Retinal pigment epithelial cell (primary cell): ENCODE measurements at places on chromosomes 3 and 15.
A peak's percentile ranks its signal among the peaks of the same experiment; 100 is the strongest.

GRCh38 chr3:185402561-185402960, 39.6 kb downstream of the MAP3K13 start:
- DNase-seq: peak; percentile 81

DNA sequence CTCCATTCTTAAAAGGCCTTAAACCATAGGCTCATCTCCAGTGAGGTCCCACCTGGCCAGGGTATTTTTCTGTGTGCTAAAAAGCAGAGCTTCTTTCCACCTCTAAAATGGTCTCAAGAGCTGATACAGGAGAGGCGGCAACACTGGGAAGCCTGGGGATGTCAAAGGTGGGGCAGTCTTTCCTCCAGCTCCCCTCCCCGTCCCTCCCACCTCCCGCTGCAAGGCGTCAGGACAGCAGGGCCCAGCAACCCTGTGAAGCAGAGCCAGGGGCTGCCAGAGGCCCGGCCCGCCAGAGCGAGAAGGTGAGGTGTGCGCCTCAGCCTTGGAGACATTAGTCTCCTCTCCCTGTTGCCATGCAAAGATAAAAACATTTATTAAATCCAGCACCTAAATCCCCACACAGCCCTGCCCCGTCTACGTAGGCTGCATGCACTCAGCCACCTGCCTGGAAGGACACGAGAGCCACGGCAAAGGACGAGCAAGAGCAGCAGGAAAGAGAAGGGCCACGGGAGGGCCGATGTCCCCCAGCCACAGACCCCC, 75.6 kb downstream of the FAM174B start:
- DNase-seq: no peak

DNA sequence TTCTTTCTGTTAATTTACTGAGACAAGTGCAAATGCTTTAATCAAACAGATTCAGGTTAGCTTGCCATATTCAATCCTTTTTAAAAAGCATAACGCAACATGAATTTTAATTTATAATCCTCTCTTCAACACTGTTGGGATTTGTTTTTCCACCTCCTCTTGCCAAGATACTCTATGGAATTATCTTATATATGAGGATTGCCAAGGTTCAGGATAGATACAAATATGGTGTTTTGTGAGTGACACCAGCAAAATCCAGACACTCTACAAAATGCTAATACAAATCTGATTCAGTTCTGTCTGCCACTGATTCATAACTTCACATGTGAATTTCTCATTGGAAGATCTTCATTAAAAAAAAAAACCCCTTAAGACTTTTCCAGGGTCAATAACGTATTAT, 104.8 kb downstream of the FBN1 start:
- no peak for DNase-seq

DNA sequence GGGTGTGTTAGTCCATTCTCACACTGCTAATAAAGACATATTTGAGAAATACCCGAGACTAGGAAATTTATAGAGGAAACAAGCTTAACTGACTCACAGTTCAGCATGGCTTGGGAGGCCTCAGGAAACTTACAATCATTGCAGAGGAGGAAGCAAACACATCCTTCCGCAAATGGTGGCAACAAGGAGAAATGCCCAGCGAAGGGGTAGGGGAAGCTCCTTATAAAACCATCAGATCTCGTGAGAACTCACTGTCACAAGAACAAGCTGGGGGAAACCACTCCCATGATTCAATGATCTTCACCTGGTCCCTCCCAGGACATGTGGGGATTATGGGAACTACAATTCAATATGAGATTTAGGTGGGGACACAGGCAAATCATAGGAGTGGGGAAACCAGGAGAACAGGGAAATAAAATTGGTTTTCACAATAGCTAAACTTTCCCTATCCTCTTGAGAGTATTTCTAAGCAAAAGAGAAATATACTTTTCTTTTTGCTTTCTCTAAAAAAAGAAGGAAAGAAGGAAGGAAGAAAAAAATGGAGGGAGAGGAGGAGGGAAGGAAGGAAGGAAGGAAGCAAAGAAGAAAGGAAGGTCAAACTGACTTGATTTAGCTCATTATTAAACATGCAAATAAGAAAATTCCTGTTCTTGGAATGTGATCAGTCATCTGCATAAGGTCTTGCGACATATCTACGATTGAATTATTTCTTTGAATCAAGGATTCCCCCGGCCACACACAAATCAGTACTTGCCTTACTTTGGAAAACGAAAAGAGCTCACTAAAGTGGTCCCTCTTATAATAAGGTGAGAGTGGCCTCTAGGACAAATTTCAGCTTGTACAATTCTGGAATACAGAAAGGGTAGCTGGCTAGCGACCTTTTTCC, 75.2 kb downstream of the LIPC start:
- no peak for DNase-seq

- peak; percentile 39 for DNase-seq
Measured at GRCh38 chr3:63872135-63872924, 8.7 kb downstream of the ATXN7 start.

- DNase-seq: no peak
Measured at GRCh38 chr3:152834776-152835600, at the start of gene P2RY1. TSS of gene P2RY1 (plus strand) at chr3:152835131. CDS start at chr3:152835783, 652 bp downstream.

GRCh38 chr3:71931922-71932321, 147.0 kb upstream of the PROK2 start:
- no peak for DNase-seq

DNA sequence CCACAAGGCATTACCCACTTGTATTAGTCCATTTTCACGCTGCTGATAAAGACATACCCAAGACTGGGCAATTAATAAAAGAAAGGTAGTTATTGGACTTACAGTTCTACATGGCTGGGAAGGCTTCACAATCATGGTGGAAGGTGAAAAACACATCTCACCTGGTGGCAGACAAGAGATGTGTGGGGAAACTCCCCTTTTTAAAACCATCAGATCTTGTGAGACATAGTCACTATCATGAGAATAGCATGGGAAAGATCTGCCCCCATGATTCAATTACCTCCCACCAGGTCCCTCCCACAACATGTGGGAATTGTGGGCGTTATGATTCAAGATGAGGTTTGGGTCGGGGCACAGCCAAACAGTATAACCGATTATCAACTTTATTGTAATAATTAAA, 17.0 kb upstream of the CMC1 start:
- no peak for DNase-seq

GRCh38 chr3:159260049-159260662, 458.3 kb downstream of the MFSD1 start:
- no peak for DNase-seq

DNA sequence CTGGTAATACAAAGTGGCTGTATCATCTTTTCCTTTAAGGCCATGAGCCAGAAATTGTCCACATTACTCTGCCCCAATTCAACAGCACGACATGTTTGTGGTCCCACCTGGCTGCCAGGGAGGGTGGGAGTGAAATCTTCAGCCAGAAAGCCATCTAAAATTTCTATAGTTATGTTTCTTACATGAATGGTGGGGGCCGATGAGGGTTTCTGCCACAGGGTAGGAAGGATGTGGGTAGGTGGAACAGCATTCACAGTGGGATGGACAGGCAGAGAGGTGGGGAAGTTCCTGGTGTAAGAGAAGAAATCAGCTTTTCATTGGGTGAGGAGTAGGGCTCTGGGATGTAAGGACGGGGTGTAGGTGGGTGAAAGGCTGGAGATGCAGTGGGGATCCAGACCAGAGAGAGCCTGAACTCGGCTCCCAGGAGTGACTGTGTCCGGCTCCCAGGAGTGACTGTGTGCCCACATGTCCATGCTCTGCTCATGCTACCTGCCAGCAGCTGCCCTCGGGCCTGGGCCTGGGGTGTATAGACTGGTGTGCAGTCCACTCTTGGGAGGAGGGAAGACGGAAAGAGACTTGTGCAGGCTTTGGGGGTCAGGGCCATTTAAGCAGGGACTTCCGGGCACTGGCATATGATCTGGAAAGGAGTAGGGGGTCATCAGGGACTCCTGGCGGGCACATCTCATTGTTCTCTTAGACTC, 3.8 kb upstream of the FBLN2 start:
- no peak for DNase-seq

GRCh38 chr3:86989006-86989405, 1.9 kb downstream of the VGLL3 start:
- no peak for DNase-seq

- no peak for DNase-seq
Measured at GRCh38 chr15:77014132-77015081, 19.5 kb downstream of the PSTPIP1 start.

GRCh38 chr15:34606131-34606530, 22.7 kb upstream of the GOLGA8B start:
- DNase-seq: no peak

DNA sequence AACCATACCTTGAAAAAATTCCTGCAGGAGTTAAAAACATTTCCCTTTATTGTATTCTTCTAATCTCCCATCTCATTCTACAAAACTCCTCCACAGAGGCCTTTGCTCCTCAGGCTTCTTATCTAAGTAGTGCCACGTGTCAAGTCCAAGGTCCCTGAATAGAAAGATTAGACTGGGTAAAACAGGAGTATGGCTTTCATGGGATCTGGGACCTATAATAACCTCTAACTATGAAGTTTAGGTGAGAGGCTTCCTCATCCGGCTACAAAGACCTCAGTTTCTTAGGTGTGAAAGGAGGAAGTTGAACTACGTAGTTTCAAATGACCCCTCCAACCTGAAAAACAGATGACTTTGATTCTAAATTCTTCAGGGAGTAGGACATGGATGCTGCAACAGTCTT, 20.0 kb downstream of the GPR15 start:
- no peak for DNase-seq

DNA sequence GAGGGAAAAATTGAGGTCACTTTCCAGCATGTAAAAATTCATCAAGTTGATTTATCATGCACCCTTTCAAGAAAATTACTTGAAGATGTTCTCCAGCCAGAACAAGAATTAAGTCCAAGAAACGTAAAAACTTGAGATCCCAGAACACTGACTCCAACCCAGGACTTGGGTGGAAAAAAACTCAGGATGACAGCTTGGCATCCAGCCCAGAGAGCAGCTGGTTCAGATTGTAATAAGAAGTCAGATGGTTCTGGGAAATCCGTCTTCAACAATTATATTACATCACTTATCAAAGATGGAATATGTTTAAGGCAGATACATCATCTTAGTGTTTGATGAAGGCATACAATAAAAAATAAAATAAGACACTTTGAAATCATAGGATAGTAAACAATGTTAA, 23.0 kb upstream of the DNAJC13 start:
- peak; percentile 43 for DNase-seq

DNA sequence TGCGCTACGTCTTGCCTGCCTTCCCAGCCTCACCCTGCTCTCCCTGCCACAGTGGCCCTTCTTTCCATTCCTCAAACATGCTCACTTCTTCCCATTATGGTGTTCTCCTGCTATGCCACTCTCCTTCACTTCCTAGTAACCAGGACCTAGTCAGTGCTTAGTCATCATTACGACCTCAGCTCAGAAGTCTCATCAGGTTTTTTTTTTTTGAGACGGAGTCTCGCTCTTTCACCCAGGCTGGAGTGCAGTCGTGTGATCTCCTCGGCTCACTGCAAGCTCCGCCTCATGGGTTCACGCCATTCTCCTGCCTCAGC, 149.5 kb downstream of the GREM1 start:
- peak; percentile 68 for DNase-seq

- DNase-seq: no peak
Measured at GRCh38 chr3:42257007-42257406, 9.0 kb downstream of the CCK start.

GRCh38 chr3:107061466-107061865, 315.8 kb upstream of the CCDC54 start:
- DNase-seq: no peak

DNA sequence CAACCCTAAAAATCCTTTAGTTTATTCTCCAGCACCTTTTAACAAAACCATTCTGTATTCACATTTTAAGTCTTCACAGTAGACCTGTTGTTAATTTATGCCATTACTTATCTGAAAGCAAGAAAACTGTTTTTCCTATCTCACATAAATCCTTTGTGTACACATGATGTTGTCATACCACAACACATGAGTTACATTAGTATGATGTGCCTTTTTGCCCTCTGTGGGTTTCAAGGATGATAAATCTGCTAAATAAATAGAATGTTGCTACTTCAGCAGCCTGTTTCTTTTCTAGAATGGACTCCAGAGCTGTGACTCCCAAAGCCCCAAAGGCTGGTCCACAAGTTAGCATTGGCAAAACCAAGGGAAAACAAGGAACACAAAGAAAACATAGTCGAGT, 151.6 kb downstream of the SERPINI1 start:
- DNase-seq: no peak

- no peak for DNase-seq
Measured at GRCh38 chr15:76058714-76059319, 968 bp upstream of the TMEM266 start.

- no peak for DNase-seq
Measured at GRCh38 chr3:29936054-29936453, 655.2 kb downstream of the RBMS3 start.

- DNase-seq: no peak
Measured at GRCh38 chr15:101266034-101266433, 11.3 kb downstream of the SELENOS start.

GRCh38 chr3:184651904-184652303, 60.0 kb downstream of the MAGEF1 start:
- no peak for DNase-seq

- DNase-seq: no peak
Measured at GRCh38 chr15:23877502-23878412, 190.7 kb upstream of the NDN start.

DNA sequence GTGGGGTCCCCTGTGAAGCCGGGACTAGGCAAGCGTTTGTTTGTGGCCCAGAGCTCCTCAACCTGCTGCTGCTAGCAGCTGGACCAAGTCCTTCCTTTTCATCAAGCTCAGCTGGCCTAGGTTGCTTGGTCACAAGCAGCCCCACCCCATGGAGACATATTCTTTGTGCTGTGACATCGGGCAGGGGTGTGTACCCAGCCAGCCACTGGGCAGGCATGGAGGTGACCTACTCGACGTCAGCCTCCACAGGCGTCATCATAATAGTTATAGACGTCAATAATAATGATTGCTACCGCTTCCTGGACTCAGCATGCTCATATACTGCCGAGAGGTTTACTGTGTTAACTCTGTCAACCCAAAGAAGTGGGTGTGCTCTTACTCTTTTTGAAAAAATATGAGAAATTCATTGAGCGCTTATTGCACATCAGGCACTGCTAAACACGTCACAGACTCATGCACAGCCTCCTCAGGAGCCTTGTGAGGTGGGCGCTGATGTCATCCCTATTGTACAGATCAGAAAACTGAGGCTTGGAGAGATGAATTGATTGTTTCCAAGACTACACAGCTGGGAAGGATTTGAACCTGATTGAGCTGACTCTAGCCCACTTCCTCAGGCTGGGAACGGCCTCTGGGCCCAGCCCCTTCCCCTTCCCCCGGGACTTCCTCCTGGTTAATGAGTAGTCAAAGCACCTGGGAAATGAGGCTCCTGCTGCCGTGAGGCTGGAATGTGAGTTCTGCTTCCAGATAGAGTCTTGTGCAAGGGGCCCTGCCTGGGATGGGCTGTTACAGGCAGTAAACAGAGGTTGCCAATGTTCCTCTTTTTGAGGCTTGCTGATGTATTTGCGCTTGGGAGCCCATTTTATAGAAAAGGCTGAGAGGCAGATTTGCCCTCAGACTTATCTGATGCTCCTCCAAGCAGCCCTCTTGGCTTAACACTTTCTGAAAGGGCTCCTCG, 16.2 kb downstream of the SLC6A6 start:
- no peak for DNase-seq

- DNase-seq: no peak
Measured at GRCh38 chr3:184428561-184429175, 48.8 kb downstream of the CHRD start.

- DNase-seq: no peak
Measured at GRCh38 chr3:70138606-70139005, 139.1 kb downstream of the SAMMSON start.

GRCh38 chr3:16864610-16865313, 20.0 kb upstream of the PLCL2 start:
- peak; percentile 62 for DNase-seq

GRCh38 chr3:69095636-69096035, 10.9 kb downstream of the ARL6IP5 start:
- DNase-seq: no peak
